Upper lobe of right lung (tissue), 1 donor: ENCODE measurements at places on chromosomes 1 and 21. TPM values are rescaled to one million over a fixed set of nuclear protein-coding genes. Genes with fewer than 3 reads are reported as not detected.

DNA sequence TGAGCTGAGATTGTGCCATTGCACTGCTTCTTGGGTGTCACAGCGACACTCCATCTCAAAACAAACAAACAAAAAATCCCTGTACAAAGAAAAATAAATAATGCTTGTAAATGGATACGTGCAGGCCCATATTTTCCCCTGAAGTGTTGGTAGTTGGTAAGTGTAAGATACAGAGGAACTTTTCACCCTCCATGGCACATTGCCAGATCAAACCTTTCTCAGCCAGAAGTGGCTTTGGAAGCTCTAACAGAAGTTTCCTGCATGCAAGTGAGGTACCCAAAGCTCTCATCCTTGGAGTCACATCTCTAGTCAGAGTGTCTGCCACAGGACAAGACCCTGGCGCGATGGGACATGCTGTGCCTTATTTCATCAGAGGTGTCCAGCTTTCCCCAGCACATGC lies 7.3 kb downstream of the NDUFV3 start:
- no peak overlapping the region for H3K27ac ChIP-seq
- no peak for DNase-seq
- no peaks in the 10 kb centered on the region for H3K27me3 ChIP-seq
- peaks cover 77% of the 10 kb centered on the region for H3K36me3 ChIP-seq
- H3K4me1 ChIP-seq, result no peaks in the 10 kb centered on the region

DNA sequence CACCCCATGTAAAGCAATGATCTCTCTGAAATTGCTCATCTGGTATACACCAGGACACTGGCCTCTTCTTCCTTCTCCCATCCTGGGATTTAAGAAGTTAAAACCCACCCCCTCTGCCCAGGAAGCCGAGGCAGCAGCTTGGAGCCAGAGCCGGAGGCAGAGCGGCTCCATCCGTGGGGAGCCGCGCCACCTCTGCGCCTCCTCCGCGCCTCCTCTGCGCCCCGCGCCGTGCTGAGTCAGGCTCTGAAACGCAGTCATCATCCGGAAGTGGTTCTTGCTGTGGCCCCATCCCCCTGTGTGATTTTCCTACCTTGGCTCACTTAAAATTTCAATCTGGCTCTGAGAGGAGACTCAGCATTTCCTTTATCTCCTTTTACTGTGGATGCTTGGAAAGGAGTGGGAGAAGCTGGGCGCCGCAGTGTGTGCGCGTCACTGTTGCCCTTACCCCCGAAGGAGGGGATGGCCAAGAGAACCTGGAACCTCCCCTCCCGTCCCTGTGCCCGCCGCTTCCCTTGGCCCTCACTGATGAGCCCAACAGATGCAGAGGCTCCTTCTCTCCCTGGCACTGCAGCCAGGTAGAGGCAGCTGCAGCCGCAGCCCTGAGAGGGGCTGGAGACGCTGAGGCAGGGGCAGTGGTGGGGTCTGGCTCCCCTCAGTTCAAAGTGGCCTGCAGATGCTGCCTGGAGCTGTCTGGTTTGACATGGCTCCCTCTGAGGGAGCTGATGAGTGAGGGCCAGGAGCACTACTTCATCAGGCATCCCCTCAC lies 15.3 kb upstream of the NPHP4 start:
- no peak overlapping the region for H3K27ac ChIP-seq
- H3K4me3 ChIP-seq, result no peak overlapping the region
- H3K27me3 ChIP-seq, result no peaks in the 10 kb centered on the region

DNA sequence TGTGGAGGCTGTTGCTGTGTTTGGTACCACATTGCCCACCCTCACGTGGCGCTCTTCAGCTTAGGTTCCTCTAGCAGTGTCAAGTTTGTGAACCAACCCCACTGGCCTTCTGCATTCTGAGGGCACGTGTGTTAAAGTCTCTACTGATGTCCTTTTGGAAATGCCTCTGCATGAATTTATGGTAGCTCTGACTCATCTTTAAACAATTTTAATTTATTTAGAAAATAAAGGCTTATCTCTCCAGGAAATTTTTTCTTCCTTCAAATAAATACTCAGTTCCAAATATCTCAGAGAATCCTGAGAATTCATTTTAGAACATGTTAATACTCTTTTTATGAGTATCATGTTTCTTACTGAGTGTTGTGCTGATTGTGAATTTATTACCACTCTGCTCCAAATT lies 5.5 kb downstream of the CD1D start:
- DNase-seq, result no peak
- H3K36me3 ChIP-seq, result no peaks in the 10 kb centered on the region
- peaks cover 24% of the 10 kb centered on the region for H3K27me3 ChIP-seq

DNA sequence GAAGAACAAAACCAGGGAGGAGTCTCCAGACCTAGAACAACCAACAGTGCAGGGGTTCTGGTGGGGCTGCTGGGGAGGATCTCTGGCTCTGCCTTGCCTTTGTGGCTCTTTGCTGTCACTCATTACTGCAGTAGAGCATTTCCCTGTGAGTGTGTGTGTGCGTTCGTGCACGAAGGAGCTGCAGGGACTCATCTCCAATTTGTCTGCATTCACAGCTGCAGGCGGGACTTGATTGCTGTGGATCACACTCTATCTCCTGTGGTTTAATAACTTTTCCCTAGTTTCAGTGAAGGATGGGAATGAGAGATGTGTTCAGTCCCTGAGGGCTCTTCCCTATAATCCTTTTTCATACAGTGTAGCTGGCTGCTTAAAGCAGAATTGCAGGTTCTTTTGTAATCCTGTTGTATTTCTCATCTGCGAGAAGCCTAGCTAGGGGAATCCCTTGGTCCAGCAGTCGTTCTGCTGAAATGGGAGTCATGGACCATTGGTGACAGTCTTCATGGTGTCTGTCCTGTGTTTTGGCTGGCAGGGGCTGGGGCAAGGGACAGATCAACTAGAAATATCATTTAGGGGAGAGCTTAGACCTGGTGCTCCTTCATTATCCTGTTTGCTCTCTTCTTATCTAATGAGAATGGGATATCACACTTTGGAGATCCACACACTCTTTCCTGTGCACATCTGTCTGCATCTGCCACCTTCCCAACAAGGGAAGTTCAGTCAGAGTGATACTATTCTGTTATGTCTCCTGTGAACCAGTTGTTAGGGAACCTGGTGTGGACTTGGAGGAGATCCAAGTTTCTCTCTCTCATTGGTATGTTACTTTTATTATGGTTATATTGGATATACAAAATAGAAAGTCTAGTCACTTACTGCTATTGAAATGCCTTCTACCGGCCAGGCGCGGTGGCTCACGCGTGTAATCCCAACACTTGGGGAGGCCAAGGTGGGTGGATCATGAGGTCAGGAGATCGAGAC lies 3.0 kb downstream of the PCP4L1 start:
- no peak overlapping the region for H3K4me3 ChIP-seq
- H3K27ac ChIP-seq, result no peak overlapping the region
- H3K4me1 ChIP-seq, result no peaks in the 10 kb centered on the region
- no peaks in the 10 kb centered on the region for H3K36me3 ChIP-seq
- DNase-seq, result no peak
- peaks cover 29% of the 10 kb centered on the region for H3K27me3 ChIP-seq

- peaks cover 29% of the 10 kb centered on the region for H3K4me1 ChIP-seq
- no peaks in the 10 kb centered on the region for H3K27me3 ChIP-seq
- H3K36me3 ChIP-seq, result no peaks in the 10 kb centered on the region
- H3K27ac ChIP-seq, result no peak overlapping the region
- DNase-seq, result no peak
These were observed 3.1 kb upstream of the EVA1B start for GRCh38 chr1:36326499-36326898.

- H3K36me3 ChIP-seq, result peaks cover 36% of the 10 kb centered on the region
- peaks cover 29% of the 10 kb centered on the region for H3K4me1 ChIP-seq
- H3K27me3 ChIP-seq, result no peaks in the 10 kb centered on the region
- peak; percentile 74 for DNase-seq
- peak overlapping the region; percentile 99 for H3K27ac ChIP-seq
These were observed 2.6 kb downstream of the IRF2BP2 start for GRCh38 chr1:234607109-234608024.

- DNase-seq, result no peak
- no peak overlapping the region for H3K4me3 ChIP-seq
- H3K4me1 ChIP-seq, result no peaks in the 10 kb centered on the region
- no peaks in the 10 kb centered on the region for H3K27me3 ChIP-seq
These were observed 48.5 kb downstream of the CELF3 start for GRCh38 chr1:151668090-151668489.

GRCh38 chr1:22791831-22792347 lies 81.2 kb downstream of the EPHB2 start:
- H3K27me3 ChIP-seq, result no peaks in the 10 kb centered on the region
- no peaks in the 10 kb centered on the region for H3K36me3 ChIP-seq
- no peak for DNase-seq

GRCh38 chr1:44086692-44087474 lies 31.7 kb upstream of the KLF17 start:
- peaks cover 5% of the 10 kb centered on the region for H3K27me3 ChIP-seq
- no peak overlapping the region for H3K27ac ChIP-seq
- H3K4me3 ChIP-seq, result no peak overlapping the region
- no peaks in the 10 kb centered on the region for H3K36me3 ChIP-seq
- DNase-seq, result no peak
- H3K4me1 ChIP-seq, result peaks cover 4% of the 10 kb centered on the region

PTPRU gene
- total RNA-seq, result 45.5 TPM

SPRR2D gene
- total RNA-seq, result not detected

S100A9 gene
- 418 TPM for total RNA-seq

ANP32E gene
- 29.6 TPM for total RNA-seq
